ENCODE measurements at places on chromosomes 13 and 19.
A peak's percentile ranks its signal among the peaks of the same experiment; 100 is the strongest.

DNA sequence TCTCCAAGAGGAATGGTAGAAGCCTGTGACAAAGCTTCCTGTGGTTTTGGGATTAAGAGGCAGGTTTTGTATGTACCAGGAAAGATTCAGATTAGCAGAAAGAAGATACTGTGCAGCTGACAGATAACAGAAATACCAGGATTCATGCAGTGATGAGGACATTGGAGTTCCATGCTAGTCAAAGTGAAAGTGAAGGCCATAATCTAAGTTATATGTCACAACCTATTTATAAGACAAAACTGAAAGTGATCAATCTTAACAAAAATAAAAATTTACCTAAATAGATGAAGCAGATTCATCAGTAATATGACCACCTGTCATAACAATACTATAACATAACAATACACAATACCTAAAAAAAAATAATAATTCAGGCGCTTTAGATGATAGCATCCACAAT is 1305.2 kb upstream of the PCDH9 start:
- no peaks in the 10 kb centered on the region for H3K27me3 ChIP-seq
- no peak overlapping the region for H3K4me3 ChIP-seq

- peak overlapping the region; percentile 78 for H3K4me3 ChIP-seq
- DNase-seq = no peak
- H3K4me1 ChIP-seq = peaks cover 11% of the 10 kb centered on the region
- peak overlapping the region; percentile 69 for H3K27ac ChIP-seq
Observed at GRCh38 chr19:1354970-1355567, 28.6 kb upstream of the NDUFS7 start.

GRCh38 chr13:99323488-99323887 is 16.3 kb upstream of the GPR183 start:
- H3K36me3 ChIP-seq = peaks cover 11% of the 10 kb centered on the region
- H3K4me1 ChIP-seq = no peaks in the 10 kb centered on the region
- DNase-seq = no peak
- no peaks in the 10 kb centered on the region for H3K27me3 ChIP-seq
- no peak overlapping the region for H3K4me3 ChIP-seq

- H3K27me3 ChIP-seq = no peaks in the 10 kb centered on the region
- H3K4me3 ChIP-seq = no peak overlapping the region
- H3K4me1 ChIP-seq = no peaks in the 10 kb centered on the region
- H3K36me3 ChIP-seq = peaks cover 6% of the 10 kb centered on the region
Observed at GRCh38 chr13:51739027-51739764, 64.8 kb downstream of the DHRS12 start.

DNA sequence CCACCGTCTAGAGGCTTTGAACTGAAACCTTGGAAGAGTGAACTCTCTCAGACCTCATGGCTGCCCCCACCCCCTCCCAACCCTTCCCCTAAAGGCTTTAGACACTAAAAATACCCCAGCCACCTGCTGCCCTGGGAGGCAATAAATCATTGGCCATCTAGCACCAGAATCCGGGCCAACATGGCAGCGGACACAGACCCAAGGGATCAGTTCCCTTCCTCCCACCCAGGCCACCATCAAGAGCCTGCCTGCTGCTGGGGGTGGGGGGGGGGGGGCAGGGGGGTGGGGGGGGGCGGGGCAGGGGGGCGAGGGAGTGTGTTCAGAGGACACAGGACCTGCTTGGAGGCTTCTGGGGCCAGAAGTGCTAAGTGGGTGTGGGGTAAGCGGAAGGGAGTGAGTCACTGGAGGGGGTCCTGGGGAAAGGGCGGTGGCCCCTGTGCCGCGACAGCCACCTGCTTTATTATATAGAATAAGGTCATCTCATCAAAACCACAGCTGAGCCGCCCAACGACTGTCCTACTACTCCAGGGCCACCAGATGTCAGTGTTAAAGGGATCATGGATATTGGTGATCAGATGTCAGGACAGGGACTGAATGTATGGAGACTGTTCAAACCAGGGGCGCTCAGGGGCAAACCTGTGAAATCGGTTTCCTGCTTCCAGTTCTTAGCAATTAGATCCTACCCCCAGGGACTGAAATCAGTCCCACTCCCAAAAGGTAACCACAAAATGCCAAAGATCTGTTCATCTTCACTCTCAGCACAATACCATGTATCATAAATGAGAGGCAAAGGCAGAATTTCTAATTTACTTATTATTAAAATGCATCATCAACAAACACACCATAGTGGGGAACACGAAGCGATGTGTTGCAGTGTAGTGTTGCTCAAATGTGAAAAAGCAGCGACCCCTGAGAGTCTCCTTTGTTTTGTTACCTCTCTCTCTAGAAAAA is 24.3 kb downstream of the ARL11 start:
- H3K4me1 ChIP-seq = no peaks in the 10 kb centered on the region
- no peaks in the 10 kb centered on the region for H3K36me3 ChIP-seq
- H3K27me3 ChIP-seq = no peaks in the 10 kb centered on the region
- DNase-seq = no peak

Data from progenitor cell of endocrine pancreas (in vitro differentiated cells).